KG1 (cell line): ENCODE measurements at places on chromosomes 7 and 10.

- no peak for DNase-seq
Measured at GRCh38 chr10:43681220-43681619, 32.5 kb upstream of the ZNF32 start.

DNA sequence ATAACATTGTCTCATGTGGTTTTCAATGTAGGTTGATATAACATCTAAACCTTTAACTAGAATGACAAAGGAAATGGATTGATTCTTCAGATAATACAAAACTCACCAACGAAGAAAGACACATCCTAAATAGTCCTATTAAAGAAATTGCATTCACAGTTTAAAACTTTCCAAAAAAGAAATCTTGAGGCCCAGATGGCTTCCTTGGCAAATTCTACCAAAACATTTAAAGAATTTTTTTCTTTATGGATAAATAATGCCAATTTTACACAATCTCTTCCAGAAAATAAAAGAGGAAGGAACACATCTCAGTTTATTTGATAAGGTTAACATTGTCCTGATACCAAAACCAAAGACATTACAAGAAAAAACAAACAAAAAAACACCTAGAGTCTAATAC lies 349.5 kb downstream of the CALN1 start:
- DNase-seq: no peak

DNA sequence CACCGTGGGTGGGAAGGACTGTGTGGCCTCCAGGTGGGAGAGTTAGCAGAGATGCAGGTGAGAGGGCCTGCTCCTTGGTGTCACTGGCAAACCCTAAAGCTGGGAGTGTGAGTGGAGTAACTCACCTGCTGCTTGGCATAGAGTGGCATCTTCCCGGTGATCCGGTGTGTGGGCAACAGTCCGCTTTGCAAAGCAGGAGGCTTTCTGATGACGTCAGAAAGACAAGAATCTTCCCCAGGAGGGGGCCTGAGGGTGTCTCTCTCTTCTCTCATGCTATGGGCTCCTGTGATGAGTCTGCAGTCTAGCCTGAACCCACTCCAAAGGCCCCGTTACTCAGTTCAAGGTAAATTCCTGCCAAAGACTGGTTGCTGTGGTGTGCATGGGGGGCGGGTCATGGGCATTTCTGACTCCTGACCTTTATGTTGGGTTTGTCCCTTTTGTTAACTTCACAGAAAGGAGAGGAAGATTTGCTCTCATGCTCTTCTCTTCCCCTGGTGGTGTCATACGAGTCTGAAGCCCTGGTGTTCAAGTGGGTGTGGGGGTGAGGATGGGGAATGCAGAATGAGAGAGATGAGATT lies 187.9 kb downstream of the GATA3 start:
- DNase-seq: no peak

DNA sequence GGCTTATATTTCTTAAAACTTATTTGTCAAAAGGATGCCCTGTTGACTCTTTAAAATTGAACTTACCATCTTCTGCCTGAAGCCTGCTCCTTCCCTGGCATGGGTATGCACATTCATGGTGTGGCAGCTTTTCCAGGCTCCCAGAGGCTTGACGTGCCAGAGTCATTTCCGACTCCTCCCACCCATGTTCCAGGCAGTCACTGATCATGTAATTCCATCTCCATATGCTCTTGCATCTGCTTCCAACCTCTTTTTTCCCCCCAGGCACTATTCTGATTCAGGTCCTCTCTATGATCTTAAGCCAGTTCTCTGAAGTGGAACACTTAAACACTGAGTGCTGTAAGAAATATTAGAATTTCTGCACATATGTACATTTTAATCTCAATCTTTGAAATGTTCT lies 82.2 kb downstream of the CFAP58 start:
- DNase-seq: no peak
